ENCODE measurements at places on chromosomes 13 and 19.

- DNase-seq: no peak
Measured at GRCh38 chr13:85823832-85824231, 24.6 kb upstream of the SLITRK6 start.

DNA sequence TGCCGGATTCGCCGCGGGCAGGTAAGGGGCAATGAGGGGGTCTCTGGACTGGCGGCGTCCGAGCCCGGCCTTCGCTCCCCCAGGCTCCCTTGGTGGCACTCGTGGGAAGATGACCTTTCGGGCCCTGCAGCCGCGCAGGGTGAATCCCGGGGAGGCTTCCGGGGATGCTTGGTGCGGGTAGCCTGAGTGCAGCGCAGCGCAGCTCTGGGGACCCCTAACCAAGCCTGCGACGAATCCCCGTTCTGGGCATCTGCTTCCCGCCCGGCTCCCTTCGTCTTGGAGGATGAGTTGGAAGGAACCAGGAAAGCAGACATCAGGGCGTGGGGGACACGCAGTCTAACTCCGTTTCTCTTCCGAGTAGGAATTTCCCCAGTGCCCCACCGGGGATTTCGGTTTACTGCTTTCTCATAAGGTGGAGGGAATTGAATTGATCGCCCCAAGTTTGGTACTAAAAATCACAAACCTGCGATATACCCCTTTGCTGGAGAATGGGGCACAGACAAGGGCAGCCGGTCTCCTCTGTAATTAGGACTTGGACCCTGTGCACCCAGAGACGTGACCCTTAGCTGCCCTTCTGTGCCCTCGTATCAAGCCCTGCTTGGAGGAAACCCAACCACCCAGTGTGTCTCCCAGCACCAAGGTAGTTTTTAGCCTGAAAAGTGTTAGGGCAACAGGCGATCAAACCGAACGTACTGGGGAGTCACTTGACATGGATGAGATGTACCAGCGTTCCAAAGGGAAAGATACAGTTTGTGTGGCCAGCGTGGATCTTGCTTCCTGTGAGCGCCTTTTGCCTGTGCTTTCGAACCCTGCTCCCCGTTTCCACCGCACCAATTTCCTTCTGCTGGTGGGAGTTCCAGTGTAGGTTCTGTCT, 1.0 kb downstream of the GPC5 start:
- peak; percentile 43 for DNase-seq

GRCh38 chr13:98923641-98924397, 54.0 kb downstream of the DOCK9 start:
- no peak for DNase-seq

DNA sequence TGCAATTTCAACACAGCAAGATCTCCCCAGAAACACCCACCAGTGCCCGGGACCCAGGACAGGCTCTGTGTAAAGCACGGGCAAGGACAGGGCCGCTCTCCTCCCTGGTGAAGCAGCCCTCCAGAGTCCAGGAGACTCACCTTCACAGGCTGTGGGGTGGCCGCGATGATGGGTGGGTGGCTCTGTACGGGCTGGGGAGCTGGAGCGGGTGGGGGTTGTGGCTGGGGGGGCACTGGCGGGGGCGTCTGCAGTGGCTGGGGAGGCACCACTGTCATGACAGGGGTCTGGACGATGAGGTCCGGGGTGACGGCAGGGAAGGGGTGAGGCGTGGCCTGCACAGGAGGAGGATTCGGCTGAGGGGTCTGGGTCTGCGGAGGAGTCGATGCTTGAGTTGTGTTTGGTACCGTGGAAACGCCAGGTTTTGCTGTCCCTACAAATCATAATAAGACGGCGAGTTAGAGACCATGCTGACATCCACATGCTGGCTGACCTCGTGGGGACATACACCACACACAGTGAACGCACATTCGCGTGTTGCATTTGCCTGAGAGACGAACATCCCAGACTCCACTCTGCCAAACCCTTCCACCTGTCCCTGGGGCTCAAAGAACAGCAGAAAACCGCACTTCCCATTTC, 33.1 kb upstream of the EPHX3 start:
- no peak for DNase-seq

DNA sequence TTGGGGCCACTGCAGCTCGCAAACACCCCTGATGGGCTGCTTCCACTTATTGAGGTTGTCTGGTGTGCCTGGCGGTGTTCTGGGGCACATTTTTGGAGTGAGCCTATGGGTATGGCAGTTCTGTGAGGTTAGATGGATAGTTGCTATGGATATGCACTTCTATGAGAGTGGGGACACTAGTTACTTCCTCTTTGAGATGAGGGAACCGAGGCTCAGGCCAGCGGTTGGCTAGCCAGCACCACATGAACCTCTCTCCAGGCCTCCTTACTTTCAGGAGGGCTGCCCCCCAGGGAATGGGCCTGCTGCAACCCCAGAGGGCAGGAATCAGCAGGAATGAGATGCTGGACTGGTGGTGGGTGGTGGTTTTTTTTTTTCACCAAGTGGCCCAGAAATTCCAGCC, 13.5 kb upstream of the PRR19 start:
- no peak for DNase-seq

All from GM23338 (cell line).